ENCODE measurements at places on chromosomes 11 and 22. TPM values are rescaled to one million over a fixed set of nuclear protein-coding genes. Genes with fewer than 3 reads are reported as not detected.
A peak's percentile ranks its signal among the peaks of the same experiment; 100 is the strongest.

DNA sequence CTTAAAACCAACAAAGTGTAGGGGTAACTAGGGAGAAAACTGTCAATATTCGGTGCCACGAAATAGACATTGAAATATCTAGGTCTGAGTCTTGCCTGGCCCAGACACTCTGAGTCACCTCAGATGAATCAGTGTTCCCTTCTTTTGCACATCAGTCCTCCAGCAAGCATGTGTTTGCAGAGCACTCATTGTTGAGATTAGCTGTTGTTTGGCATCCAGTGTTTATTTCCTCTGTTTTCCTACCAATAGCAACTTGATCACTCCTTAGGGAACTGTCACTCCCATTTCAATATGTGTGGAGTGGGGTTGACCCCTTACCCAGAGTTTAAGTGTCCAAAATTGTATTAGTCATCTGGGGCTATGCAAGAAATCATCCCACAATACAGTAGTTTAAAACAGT, 4.7 kb upstream of the ASCC2 start:
- peak; percentile 90 for DNase-seq

- peak; percentile 53 for DNase-seq
Observed at GRCh38 chr11:124717786-124718651, 21.7 kb upstream of the NRGN start.

GRCh38 chr11:12113294-12113693, 2.9 kb downstream of the MICAL2 start:
- no peak for DNase-seq

NRXN2 gene
- 0.12 TPM for total RNA-seq

DNA sequence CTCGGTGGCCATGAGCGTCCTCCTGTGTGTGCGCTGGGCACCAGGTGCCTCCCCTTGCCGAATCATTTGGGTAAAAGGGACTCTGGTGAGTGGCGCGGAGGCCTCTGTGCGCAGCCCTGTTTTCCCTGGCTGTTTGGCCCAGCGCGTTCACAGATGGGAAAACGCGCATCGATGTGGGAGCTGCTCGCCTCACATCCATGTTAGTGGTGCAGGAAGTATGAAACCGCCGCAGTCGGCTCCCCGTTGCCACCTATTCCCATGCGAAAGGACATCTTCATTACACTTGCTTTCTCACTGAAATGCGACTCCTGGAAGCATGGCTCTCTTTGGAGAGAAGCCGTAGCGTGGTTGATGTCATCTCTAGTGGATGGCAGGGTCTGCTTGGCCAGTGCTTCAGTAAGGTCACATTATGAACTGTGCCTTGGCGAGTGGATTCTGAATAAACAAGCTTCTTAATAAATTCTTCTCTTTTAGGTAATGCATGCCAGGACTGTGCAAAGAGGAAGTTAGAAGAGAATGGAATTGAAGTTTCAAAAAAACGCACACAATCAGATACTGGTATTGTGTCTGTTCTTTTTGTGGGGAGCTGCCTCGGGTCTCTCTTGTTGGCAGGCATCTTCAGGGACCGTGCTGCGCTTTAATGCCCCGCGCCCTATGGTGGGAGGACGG, 26.3 kb downstream of the FAM118A start:
- no peak for DNase-seq

- DNase-seq, result no peak
Observed at GRCh38 chr22:46848197-46848596, 85.7 kb downstream of the TBC1D22A start.

DNA sequence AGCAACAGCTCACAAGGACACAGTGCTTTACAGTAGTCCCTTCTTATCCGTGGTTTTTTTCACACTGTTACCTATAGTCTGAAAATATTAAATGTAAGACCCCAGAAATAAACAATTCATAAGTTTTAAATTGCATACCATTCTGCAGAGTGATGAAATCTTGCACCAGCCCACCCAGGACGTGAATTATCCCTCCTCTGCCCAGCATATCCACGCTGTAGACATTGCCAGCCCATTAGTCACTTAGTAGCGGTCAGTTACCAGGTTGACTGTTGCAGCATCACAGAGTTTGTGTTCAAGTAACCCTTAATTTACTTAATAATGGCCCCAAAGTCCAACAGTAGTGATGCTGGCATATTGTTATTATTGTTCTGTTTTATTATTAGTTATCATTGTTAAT, 3.6 kb downstream of the CLTCL1 start:
- DNase-seq, result peak; percentile 78

CBL gene
- 9.0 TPM for total RNA-seq

NRGN gene
- 21.2 TPM for total RNA-seq

DNA sequence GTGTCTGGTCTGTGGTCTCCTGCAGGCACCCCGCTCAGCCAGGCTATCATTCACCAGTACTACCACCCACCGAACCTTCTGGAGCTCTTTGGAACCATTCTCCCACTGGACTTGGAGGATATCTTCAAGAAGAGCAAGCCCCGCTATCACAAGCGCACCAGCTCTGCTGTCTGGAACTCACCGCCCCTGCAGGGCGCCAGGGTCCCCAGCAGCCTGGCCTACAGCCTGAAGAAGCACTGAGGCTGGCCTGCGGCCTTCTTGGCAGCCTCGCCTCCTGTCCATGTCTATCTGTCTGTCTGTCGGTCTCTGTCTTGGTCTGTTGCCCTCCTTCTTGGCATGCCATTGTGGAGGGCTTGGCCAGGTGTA, 27.9 kb downstream of the INCENP start:
- no peak for DNase-seq

All from M059J (cell line).